Activated CD8-positive, alpha-beta memory T cell treated with anti-CD3 and anti-CD28 coated beads for 24 hours (primary cell): ENCODE measurements at places on chromosomes 5 and 9.

DNA sequence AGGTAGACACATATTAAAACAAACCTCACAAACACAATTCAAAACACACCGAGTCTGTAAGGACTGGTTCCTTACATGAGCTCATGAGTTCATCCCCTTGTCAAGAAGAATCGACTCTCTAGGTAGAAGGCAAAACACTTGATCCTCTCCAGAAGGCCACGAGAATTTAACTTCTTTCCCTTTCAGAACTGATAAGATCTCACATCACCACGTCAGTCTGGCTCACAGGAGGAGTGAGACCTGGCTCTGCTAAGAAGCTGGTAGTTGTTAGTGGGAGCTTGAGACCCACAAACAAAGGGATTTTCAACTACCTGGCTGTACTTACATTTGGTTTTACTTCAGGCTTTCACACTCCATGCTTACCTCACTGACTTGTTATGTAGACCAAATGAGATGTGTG is 459.2 kb downstream of the ARHGEF28 start:
- no peak for DNase-seq

DNA sequence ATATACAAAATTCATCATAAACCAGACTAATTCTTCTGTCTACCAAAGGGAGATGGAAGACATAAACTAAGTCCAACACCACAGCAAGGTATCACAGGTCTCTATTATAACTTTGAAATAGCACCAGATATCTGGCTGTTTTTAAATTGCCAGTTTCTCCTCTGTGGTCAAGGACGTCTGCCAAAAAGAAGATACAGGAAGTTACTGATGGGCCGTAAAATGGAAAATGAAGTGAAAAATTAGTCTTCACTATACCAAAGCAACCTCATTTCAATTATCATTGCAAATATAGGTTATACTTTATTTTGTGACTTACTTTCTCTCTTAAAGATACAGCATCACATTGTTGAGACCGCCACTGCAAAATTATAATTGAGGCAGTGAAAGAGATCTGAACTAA is 225.5 kb downstream of the NDUFS4 start:
- DNase-seq: no peak

DNA sequence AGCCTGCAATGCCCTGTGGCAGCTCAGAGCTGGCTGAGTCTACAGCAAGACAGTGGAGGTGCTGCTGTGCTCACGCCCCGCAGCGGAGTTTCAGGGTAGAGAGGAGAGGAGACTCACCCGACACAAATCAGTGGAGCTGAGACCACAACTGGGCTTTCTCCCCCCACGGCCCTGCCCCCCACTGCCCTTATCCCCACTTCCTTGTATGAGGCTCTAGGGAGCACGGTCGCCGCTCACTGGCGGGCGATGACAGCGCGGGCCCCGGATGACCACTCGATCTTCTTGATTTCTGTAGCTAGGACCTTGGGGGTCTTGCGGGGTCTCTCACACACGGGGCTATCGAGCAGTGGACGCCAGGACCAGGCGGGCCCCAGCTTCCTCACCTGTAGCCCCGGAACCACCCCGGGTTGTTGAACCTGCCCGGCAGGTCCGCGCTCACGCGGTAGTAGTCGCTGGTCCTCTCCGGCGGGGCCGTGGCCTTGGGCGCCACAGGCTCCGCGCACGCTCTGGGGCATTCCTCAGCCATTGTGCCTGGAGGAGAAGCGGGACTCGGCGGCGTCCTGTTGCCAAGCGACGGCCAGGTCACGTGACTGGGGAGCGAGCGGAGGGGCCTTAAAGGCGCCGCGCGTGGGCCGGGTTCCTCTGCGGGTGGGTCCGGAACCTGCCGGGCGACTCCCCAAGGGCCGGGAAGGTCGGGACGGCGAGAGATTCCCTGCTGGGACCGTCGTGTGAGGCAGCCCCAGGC is 984 bp upstream of the MRPS2 start:
- peak; percentile 96 for DNase-seq

GRCh38 chr9:94212531-94212930 is 46.6 kb upstream of the ZNF169 start:
- DNase-seq: no peak

DNA sequence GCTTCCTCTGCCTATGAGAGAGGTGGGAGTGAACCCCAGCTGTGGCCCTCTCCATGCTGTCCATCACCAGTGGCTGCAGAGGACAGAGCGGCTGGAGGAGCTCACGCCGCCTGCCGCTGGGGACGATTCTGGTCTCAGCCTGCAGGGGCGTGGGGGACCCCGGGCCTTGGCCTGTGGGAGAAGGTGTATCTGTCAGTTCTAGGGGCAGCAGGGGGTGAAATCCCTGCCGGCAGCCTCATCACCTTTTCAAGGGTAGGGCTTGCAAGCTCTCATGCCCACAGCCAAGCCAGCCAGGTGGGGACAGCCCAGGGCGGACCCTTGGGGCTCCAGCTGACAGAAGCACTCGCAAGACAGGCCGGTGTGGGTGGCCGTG is 80.2 kb downstream of the TSPAN17 start:
- no peak for DNase-seq
